ENCODE measurements at places on chromosomes 5 and 9. TPM values are rescaled to one million over a fixed set of nuclear protein-coding genes. Genes with fewer than 3 reads are reported as not detected.

- H3K36me3 ChIP-seq: no peaks in the 10 kb centered on the region
- no peak for DNase-seq
- peaks cover 1% of the 10 kb centered on the region for H3K4me1 ChIP-seq
- no peaks in the 10 kb centered on the region for H3K27me3 ChIP-seq
- H3K27ac ChIP-seq: no peak overlapping the region
These were observed 11.8 kb upstream of the TCOF1 start for GRCh38 chr5:150345716-150346115.

DNA sequence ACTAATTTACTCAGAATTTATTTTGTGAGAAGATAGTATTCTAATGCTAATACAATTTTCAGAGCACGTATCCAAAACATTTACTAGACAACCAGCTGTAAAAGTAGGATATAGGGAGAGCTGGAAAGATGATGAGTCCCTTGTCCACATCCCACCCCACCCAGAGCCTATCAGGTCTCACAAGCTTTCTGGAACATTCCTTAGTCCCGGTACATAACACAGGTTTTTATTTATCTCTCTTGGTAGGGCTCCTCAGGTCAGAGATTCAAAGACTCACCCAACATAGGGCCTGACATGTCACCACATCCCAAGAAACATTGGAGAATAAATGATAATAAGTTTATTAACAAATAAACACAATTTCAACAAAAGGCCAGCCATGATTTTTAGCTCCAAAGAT, 13.8 kb upstream of the RAD23B start:
- H3K36me3 ChIP-seq: peaks cover 4% of the 10 kb centered on the region
- no peaks in the 10 kb centered on the region for H3K27me3 ChIP-seq
- no peak overlapping the region for H3K4me3 ChIP-seq
- H3K27ac ChIP-seq: peak overlapping the region; percentile 80

The MEGF10 gene
- not detected for total RNA-seq

GRCh38 chr9:130051855-130052254, 1.9 kb upstream of the GPR107 start:
- no peaks in the 10 kb centered on the region for H3K27me3 ChIP-seq
- H3K4me1 ChIP-seq: peaks cover 28% of the 10 kb centered on the region

GRCh38 chr9:91089405-91090129, 272.2 kb downstream of the AUH start:
- no peaks in the 10 kb centered on the region for H3K27me3 ChIP-seq
- peak; percentile 21 for DNase-seq
- H3K27ac ChIP-seq: no peak overlapping the region
- no peaks in the 10 kb centered on the region for H3K4me1 ChIP-seq
- no peaks in the 10 kb centered on the region for H3K36me3 ChIP-seq

GRCh38 chr5:8953016-8953415, 592.9 kb downstream of the SEMA5A start:
- H3K27ac ChIP-seq: no peak overlapping the region
- no peak for DNase-seq
- no peak overlapping the region for H3K4me3 ChIP-seq
- no peaks in the 10 kb centered on the region for H3K4me1 ChIP-seq
- no peaks in the 10 kb centered on the region for H3K27me3 ChIP-seq

The NR2F1 gene
- 1.1 TPM for total RNA-seq

- DNase-seq: no peak
- H3K4me1 ChIP-seq: no peaks in the 10 kb centered on the region
- no peak overlapping the region for H3K4me3 ChIP-seq
These were observed 93.9 kb upstream of the LMX1B start for GRCh38 chr9:126519660-126520420.

The PCDHGC5 gene
- not detected for total RNA-seq

- DNase-seq: no peak
- H3K27ac ChIP-seq: no peak overlapping the region
- no peaks in the 10 kb centered on the region for H3K4me1 ChIP-seq
- H3K36me3 ChIP-seq: no peaks in the 10 kb centered on the region
- H3K4me3 ChIP-seq: no peak overlapping the region
These were observed 59.0 kb downstream of the BASP1 start for GRCh38 chr5:17276445-17276844.

The SPINK1 gene
- total RNA-seq: not detected

DNA sequence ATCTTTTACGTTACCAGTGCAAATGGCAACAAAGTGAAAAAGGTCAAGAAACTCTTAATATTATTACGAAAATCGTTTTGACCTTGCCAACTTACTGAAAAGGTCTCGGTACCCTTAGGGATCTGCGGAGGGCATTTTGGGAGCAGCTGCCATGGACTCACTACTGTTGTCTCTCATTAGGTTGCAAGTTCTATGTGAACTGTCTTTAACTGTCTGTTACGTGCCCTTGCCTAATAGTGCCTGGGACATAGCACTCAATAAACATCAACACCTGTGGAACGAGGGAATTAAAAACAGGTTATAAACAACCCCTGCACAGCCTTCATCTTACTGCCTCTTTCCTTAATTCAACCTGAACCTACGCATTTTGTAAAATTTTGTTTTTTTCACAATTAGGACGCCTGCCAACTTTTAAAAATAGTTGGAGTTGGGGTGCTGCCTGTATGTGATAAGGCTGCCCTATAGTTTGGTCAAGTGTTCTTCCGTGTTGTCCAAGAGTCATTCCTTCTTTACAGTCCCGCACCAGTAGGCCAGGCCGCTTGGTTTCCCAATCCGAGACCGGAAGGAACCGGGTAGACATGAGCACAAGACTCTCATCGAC, 527 bp upstream of the SREK1 start:
- DNase-seq: no peak
- peak overlapping the region; percentile 97 for H3K4me3 ChIP-seq
- peak overlapping the region; percentile 84 for H3K27ac ChIP-seq
- peaks cover 31% of the 10 kb centered on the region for H3K4me1 ChIP-seq

DNA sequence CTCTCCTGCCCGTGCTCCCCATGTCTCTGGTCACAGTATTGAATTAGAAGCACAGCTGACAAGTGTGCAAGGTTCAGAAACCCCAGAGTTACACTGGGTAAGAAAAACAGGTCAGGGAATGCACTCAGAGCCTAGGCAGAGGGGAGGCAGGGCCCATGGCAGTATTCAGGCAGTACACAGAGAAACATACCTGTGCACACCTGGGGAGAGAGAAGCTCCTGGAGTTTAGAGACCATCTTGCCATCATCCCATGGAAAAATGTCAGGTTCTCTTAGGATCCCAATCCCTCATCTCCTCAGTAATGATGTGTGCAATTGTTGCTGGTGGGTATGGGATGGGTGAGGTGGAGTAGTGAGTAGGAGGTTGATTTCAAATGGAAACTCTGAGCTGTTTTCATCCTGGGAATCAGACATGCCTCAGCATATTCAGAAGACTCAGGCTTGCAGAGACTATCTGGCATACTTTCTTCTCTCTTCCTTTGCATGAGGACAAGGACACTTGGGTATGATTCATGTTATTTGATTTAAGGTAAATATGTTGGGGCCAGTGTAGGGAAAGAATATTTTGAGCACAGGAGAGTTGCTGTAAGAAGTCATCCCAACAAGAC, 228.5 kb downstream of the ESM1 start:
- peaks cover 16% of the 10 kb centered on the region for H3K4me1 ChIP-seq
- no peak overlapping the region for H3K4me3 ChIP-seq
- no peaks in the 10 kb centered on the region for H3K36me3 ChIP-seq
- H3K27me3 ChIP-seq: no peaks in the 10 kb centered on the region
- no peak overlapping the region for H3K27ac ChIP-seq

DNA sequence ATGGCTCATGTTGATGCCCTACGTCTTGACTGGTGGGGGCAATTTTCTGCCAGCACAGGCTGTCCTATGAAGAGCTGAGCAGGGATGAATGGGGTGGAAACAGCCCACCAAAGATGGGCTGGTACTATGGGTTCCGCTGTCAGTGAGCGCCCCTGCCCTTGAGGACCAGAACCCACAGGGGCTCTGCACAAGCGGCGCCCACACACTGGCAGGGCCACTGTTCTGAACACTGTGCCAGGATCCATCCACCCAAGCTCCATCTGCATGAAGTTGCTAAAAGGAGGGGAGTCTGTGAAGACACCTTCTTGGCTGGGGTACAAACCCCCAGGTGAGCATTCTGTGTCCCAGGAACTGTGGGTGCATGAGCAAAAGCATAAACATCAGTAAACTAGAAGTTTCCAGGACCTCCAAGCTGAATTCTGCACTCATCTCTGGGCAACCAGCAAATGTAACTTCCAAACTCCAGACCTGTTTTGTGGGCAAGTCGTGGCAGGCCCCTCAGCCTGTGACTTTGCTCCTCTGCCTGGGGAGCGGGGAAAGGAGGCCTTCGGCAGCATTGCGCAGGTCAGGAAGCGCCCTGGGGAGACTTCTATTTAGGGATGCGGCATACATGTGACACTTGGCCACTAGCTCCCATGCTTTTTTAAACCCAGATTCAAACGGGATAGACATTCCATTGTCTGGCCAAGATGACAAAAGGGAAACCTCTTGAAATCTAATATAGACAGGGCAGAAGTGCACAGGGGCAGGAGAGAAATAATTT, 48.9 kb downstream of the PTPN3 start:
- H3K27me3 ChIP-seq: no peaks in the 10 kb centered on the region
- no peak overlapping the region for H3K4me3 ChIP-seq
- H3K36me3 ChIP-seq: peaks cover 24% of the 10 kb centered on the region
- no peak overlapping the region for H3K27ac ChIP-seq

DNA sequence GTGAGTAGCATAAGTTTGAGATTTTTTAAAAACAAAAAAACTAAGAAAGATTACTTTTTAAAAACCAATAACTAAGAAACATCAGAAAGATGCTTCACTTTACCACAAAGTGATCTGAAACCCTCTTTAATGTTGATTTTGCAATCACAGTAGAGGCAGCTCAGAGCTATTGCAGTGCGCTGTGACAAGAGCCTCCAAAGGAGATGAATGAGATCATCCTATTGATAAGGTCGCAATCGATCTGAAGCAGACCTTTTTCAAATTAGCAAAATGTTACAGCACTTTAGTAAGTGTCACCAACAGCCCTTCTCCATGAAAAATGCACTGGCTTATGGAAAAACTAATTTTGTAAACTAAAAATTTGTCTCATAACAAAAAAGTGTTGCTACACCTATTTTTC, 284.6 kb upstream of the EFNA5 start:
- H3K4me3 ChIP-seq: no peak overlapping the region
- no peaks in the 10 kb centered on the region for H3K27me3 ChIP-seq
- no peaks in the 10 kb centered on the region for H3K4me1 ChIP-seq
- no peak for DNase-seq

The TTC39B gene
- 8.7 TPM for total RNA-seq

- no peaks in the 10 kb centered on the region for H3K36me3 ChIP-seq
- no peak overlapping the region for H3K4me3 ChIP-seq
- no peaks in the 10 kb centered on the region for H3K27me3 ChIP-seq
- no peak overlapping the region for H3K27ac ChIP-seq
- peaks cover 39% of the 10 kb centered on the region for H3K4me1 ChIP-seq
- no peak for DNase-seq
These were observed 5.9 kb downstream of the IER5L start for GRCh38 chr9:129171993-129172751.
